ENCODE measurements at places on chromosomes 1 and 21.

GRCh38 chr1:219405531-219406331 is 207.2 kb downstream of the ZC3H11B start:
- no peaks in the 10 kb centered on the region for H3K27me3 ChIP-seq
- no peaks in the 10 kb centered on the region for H3K36me3 ChIP-seq
- H3K4me3 ChIP-seq = no peak overlapping the region
- no peak for DNase-seq
- H3K27ac ChIP-seq = no peak overlapping the region
- H3K4me1 ChIP-seq = no peaks in the 10 kb centered on the region

- no peak for DNase-seq
- no peaks in the 10 kb centered on the region for H3K4me1 ChIP-seq
- no peak overlapping the region for H3K4me3 ChIP-seq
- no peaks in the 10 kb centered on the region for H3K27me3 ChIP-seq
Observed at GRCh38 chr1:204460346-204460745, 34.3 kb downstream of the PIK3C2B start.

DNA sequence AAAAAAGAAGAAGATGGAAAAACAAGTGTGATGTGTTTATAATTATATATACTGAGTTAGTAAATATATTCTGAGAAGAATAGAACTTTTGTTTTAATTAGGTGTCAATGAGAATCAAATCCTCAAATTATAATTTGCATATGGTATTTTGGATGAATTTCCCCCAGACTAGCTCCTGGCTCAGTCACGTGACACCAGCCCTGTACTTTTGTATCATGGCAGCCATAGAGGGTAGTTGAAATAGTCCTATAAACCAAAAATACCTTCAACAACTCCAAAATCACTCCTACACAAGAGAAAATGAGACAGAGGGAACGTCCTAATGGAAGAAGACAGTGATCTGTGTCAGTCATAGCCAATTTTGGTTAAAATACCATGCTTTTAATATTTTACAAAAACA is 9.0 kb upstream of the S1PR1 start:
- no peaks in the 10 kb centered on the region for H3K27me3 ChIP-seq
- DNase-seq = no peak
- H3K27ac ChIP-seq = no peak overlapping the region
- H3K4me1 ChIP-seq = no peaks in the 10 kb centered on the region
- H3K36me3 ChIP-seq = no peaks in the 10 kb centered on the region

DNA sequence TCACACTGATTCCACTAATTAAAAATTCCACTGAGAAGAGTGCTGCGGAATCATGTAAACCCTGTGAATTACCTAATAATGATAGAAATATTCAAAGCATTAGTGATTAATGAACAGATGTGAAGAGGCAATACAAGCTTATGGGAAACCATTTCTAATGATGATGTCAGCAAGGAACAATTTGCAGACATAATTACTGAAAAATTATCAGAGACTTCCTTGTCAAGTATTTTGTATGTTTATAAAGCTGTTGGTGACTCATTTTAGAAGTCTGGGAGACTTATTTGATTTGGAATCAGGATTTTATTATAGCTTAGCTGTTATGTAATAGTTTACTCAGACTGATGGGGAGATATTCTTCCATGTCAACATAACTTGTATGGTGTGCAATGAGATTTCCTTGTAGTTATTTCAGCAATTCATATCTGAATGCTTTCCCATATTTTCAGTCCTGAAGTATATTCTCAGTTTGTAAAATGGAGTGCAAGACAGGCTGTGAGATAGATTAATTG is 135.5 kb downstream of the TGFB2 start:
- no peaks in the 10 kb centered on the region for H3K36me3 ChIP-seq
- no peaks in the 10 kb centered on the region for H3K4me1 ChIP-seq
- H3K27me3 ChIP-seq = no peaks in the 10 kb centered on the region
- no peak for DNase-seq
- peak overlapping the region; percentile 87 for H3K27ac ChIP-seq
- H3K4me3 ChIP-seq = no peak overlapping the region

DNA sequence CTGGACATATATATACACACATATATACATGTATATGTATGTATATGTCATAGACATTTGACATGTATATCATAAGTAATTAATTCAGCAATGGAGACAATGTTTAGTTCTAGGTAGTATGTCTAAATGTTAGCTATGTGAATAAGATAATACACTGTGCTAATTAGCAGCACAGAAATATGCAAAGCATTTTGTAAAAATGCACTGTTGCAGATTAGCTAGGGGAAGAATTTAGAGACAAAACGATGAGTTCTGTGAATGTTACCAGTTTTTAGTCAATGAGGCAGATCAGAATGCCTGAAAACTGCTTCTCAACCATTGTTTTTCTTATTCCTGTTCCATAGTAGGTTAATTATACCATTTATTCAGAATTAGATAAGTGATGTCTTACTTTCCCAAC is 86.3 kb downstream of the TGFB2 start:
- no peaks in the 10 kb centered on the region for H3K36me3 ChIP-seq
- no peaks in the 10 kb centered on the region for H3K27me3 ChIP-seq
- H3K4me3 ChIP-seq = no peak overlapping the region
- no peak overlapping the region for H3K27ac ChIP-seq

GRCh38 chr1:224789311-224789710 is 140.2 kb upstream of the DNAH14 start:
- no peak overlapping the region for H3K27ac ChIP-seq
- H3K4me3 ChIP-seq = no peak overlapping the region
- DNase-seq = no peak
- H3K4me1 ChIP-seq = no peaks in the 10 kb centered on the region
- no peaks in the 10 kb centered on the region for H3K27me3 ChIP-seq

- no peak overlapping the region for H3K4me3 ChIP-seq
- DNase-seq = no peak
- no peaks in the 10 kb centered on the region for H3K4me1 ChIP-seq
Observed at GRCh38 chr1:211978596-211978995, 56.8 kb downstream of the INTS7 start.
